Activated naive CD8-positive, alpha-beta T cell treated with anti-CD3 and anti-CD28 coated beads, Interleukin-2, amount 10 ng/mL, durations not matched to agents 7 days and 5 days (primary cell): ENCODE measurements at places on chromosomes 13 and 19. TPM values are rescaled to one million over a fixed set of nuclear protein-coding genes. Genes with fewer than 3 reads are reported as not detected.

Gene TEKTIP1
- 13.9 TPM for total RNA-seq

DNA sequence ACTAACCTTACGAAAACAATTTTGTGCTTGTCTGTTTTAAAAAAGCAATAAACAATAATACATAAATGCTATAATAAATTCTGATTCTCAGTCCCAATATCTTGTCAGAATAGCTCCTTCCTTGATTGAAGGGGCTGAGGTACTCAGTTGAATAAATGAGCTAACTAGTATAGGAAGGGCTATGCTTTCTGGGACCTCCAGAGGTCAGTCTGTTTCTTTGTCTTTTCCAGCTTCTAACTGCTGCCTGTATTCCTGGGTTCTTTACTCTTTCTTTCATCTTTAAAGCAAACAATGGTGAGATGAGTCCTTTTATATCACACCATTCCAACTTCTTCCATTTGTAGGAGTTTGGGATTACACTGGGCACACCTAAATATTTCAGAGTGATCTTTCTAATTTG is 1297.0 kb upstream of the ATXN8OS start:
- H3K4me3 ChIP-seq: no peak overlapping the region
- no peak overlapping the region for H3K27ac ChIP-seq
- H3K27me3 ChIP-seq: no peaks in the 10 kb centered on the region
- no peaks in the 10 kb centered on the region for H3K4me1 ChIP-seq
- no peaks in the 10 kb centered on the region for H3K36me3 ChIP-seq
- no peak for DNase-seq

GRCh38 chr19:7254590-7254989 is 39.6 kb downstream of the INSR start:
- peaks cover 11% of the 10 kb centered on the region for H3K27me3 ChIP-seq
- no peaks in the 10 kb centered on the region for H3K36me3 ChIP-seq
- H3K27ac ChIP-seq: no peak overlapping the region
- H3K4me3 ChIP-seq: no peak overlapping the region
- H3K4me1 ChIP-seq: peaks cover 9% of the 10 kb centered on the region

DNA sequence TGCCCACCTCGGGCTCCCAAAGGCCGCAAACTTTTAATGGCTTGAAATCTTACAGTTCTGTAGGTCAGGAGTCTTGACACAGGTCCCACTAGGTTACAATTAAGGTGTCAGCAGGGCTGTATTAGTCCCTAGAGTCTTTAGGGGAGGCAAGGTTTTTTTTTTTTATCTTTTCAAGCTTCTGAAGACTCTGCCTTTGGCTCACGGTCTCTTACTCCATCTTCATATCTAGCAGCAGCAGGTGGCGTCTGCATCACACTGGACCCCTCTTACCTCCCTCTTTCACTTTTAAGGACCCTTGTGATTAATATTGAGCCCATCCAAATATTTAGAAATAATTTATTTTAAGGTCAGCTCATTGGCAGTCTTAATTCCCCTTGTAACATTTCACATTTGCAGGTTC is 11.6 kb downstream of the MIR17HG start:
- no peak overlapping the region for H3K4me3 ChIP-seq
- H3K27me3 ChIP-seq: no peaks in the 10 kb centered on the region
- no peak for DNase-seq
- peaks cover 10% of the 10 kb centered on the region for H3K4me1 ChIP-seq

- no peak overlapping the region for H3K4me3 ChIP-seq
- no peak for DNase-seq
- H3K36me3 ChIP-seq: peaks cover 2% of the 10 kb centered on the region
- H3K27ac ChIP-seq: no peak overlapping the region
- no peaks in the 10 kb centered on the region for H3K4me1 ChIP-seq
- no peaks in the 10 kb centered on the region for H3K27me3 ChIP-seq
Measured at GRCh38 chr13:23876265-23876664, 12.9 kb downstream of the MIPEP start.

- no peak overlapping the region for H3K4me3 ChIP-seq
- no peak overlapping the region for H3K27ac ChIP-seq
- DNase-seq: no peak
- no peaks in the 10 kb centered on the region for H3K36me3 ChIP-seq
- H3K27me3 ChIP-seq: no peaks in the 10 kb centered on the region
Measured at GRCh38 chr19:48549380-48549779, 2.6 kb upstream of the SULT2B1 start.

GRCh38 chr19:58284199-58284598 is 5.4 kb downstream of the ZNF8 start:
- peaks cover 19% of the 10 kb centered on the region for H3K4me1 ChIP-seq
- peaks cover 67% of the 10 kb centered on the region for H3K36me3 ChIP-seq
- H3K27ac ChIP-seq: no peak overlapping the region
- no peaks in the 10 kb centered on the region for H3K27me3 ChIP-seq
- H3K4me3 ChIP-seq: no peak overlapping the region

DNA sequence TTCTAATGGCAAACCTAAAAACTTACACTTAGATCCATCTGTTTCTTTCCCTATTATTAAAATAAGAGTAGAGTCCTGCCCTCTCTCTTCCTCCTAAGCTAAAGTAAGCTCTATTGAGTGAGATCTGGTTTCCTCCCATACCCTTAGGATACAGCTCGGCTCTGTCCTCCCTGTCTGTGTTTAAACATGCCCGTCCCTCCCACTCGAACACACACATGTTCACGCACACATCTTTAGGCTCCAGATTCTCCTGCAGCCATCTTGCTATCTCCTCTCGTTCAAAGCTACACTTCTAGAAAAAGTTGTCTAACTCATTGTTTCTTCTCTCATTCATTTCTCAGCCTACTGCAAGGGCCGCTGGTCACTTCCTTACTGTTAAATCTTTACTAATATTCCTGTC is 15.1 kb upstream of the CEBPG start:
- no peaks in the 10 kb centered on the region for H3K4me1 ChIP-seq
- no peak for DNase-seq
- no peak overlapping the region for H3K4me3 ChIP-seq
- no peak overlapping the region for H3K27ac ChIP-seq

DNA sequence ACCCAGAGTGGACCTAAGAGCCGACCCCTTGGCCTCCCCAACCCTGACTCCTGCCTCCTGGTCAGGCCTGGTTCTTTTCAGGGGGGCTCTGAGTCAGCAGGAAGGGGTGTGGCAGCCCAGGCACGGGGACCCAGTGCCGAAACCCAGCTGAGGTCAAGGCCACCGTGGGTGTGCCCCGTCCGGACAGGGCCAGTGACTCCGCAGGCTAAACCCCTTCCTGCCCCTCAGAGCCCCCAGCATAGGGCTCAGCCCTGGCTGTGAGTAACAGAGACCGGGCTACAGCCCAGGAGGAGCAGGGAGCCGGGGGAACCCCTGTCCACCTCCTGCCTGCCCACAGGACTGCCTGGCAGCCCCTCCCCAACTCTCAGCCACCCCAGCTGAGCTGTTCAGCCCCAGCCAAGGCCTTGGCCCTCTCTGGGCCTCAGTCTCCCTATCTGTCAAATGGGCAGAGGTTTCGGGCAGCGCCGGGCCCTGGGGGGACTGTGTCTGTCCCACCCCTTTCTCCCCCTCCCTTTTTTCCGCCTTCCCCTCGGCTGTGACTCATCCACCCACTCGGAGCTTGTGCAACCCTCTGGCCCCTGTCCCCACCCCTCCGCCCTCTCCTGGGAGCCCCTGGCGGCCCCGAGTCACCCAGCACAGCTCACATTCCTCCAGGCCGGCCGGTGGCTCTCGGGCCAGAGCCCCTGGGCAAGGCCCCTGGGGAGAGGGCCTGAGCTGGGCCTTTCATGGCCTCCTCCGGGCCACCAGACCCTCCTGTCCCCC is 8.6 kb downstream of the ZBTB7A start:
- no peaks in the 10 kb centered on the region for H3K27me3 ChIP-seq
- no peak overlapping the region for H3K27ac ChIP-seq
- peaks cover 20% of the 10 kb centered on the region for H3K36me3 ChIP-seq
- no peak for DNase-seq
- H3K4me3 ChIP-seq: no peak overlapping the region
- H3K4me1 ChIP-seq: peaks cover 14% of the 10 kb centered on the region
